ENCODE measurements at places on chromosomes 3 and 15.

DNA sequence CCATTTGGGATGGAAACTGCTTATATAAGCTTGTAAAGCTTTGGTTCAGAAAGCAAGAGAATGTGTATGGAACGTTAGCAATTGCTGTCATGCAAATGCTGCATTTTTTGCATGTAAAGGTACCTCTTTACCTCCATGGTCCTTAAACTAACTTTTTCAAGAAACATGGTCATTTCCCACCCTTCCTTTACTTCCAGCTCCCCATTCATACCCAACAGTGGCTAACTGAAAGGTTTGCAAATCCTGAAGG lies 84.3 kb downstream of the SMAD3 start:
- DNase-seq: no peak

GRCh38 chr15:101114166-101114565 lies 137.7 kb downstream of the CHSY1 start:
- no peak for DNase-seq

DNA sequence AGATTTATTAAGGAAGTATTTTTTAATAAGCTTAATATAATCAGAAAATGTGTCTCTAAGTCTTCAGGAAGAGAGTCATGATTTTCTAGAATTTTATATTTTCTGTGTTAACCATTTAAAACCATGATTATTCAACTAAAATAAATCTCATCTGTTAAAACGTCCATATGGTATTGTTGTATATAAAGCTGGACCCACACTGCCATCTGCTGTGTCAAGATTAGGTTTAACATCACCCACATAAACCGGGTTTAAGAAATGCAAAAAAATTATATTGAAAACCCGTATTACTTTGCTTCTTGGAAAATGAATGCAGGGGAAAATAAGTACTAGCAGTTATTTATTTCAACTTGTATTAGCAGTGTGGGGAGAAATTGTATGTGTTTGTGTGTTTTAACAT lies 9.5 kb upstream of the CCDC66 start:
- DNase-seq: no peak

- no peak for DNase-seq
These were observed 343.2 kb upstream of the ADAMTS9 start for GRCh38 chr3:65030847-65031463.

GRCh38 chr3:61664105-61664482 lies 102.7 kb downstream of the PTPRG start:
- DNase-seq: peak; percentile 31

DNA sequence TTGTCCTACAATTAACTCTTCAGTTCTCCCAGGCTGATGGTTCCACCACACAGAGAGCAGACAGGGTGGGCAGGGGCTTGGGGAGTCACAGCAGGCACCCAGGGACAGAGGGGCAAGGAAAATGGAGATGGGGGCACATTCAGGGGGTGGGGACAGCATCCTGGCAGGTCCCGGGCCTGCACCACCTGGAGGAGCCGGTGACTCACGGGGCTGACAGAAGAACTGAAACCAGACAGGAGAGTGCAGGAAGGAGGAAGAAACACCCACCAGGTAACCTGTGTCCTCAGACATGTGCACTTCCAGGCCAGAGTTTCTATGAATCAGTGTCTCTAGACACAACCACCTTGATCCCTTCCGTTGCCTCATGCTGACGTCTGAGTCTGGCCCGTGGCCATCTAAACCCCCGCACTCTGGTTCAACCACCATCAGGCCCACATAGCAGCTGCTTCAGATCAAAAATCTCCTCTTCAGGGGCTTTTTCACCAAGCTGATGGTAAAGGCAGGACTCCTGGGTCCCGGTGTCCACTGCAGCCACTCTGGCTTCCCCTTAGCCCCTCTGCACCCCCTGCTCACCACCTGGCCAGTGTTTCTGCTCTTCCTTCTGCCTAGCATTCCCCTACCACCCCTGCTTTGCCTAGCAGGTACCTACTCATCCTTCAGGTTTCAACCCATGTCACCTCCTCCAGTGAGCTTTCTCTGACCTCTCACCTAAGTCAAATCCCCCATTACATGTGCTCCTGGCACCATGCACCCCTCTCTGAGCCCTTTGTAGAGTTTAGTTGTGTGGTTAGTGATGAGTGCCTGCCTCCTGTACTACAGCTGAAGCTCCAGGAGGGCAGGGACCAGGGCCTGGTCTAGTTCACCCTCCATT lies 16.5 kb upstream of the CYP11A1 start:
- no peak for DNase-seq

GRCh38 chr15:49622561-49622960 lies 1.7 kb downstream of the DTWD1 start:
- no peak for DNase-seq

DNA sequence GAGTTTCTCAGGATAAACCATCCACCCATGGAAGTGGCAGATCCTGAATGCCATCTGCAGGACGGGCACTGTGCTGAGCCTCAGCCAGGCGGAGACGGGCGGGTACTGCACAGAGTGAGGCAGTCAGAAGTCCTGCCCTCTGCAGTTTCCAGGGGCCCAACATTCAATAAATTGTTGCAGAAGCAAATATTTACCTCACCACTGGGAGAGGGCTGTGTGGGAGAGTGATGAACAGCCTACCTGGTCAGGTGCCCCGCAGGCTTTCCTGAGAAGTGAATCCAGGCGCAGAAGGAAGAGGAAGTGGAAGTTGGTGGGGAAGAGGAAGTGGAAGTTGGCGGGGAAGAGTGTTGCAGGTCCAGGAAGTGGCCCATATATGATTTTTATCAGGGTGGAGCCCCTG lies 100.8 kb downstream of the SLCO3A1 start:
- DNase-seq: no peak

- DNase-seq: no peak
These were observed 6.1 kb upstream of the PDCD6IP start for GRCh38 chr3:33792167-33792892.

- no peak for DNase-seq
These were observed 348.3 kb downstream of the CGGBP1 start for GRCh38 chr3:87710511-87710910.

GRCh38 chr15:85071061-85071460 lies 89.4 kb downstream of the PDE8A start:
- DNase-seq: no peak

DNA sequence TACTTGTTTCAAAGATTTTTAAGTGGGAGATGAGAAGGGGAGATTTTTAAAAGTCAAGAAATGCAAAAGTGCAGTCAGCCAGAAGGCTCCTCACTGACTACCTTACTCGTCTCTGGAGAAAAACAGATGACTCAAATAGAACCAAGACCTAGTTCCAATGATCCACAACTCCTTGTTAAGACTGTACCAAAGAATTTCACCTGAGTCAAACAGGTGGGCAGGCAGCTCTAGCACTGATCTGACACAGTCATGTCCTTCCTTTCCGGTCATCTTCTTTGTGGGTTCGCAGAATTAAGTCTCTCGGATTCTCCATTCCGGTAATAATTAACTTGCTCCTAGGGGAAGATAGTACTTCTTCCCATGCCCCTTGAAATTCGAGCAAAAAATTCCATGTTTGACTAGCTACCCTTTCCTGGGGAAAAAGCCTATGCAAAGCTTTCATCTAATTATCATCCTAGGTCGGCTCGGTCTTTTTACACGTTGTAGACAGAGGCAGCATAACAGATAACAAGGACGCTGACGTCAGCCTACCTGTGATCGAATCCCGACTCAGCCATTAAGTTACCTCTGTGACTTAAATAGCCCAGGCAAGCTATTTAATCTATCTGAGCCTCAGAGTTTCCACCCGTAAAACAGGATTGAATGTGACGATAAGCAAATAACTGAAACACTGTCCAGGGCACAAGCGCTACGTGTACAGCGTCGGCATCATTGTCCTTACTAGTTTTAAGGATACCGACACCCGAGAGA lies 758 bp downstream of the SELENOK start:
- DNase-seq: no peak

DNA sequence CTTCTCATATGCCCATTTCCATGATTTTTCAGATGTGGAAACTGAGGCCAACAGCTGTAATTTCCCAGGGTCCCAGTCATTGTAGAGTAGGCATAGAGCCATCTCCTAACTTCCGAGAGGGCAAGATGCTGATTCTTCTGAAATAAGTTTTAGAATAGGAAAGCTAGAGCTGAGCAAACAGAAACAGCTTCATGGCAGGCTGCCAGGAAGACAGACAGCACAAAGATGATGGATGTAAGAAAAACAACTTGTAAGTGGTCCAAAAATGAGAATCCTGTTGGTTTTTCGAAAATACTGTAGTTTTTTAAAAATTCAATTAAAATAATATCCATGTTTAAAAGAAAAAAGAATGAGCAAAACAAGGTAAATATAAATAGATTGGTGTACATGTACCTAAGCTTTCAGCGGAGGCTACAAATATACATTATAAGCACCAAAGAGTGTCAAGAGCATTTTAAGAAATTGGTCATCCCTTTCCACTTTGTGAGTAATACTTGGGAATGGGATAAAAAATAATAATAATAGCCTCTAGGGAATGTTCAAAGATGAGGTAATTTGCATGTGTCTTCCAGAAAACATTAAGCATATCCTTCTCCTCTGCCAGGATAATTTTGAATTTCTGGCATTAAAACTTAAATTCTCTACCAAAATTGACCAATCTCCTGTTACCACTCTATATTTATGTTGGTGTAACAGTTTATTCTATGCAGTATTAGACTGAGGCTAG lies 406.6 kb downstream of the MECOM start:
- DNase-seq: no peak
